Endothelial cell (in vitro differentiated cells): ENCODE measurements at places on chromosomes 4 and X.

DNA sequence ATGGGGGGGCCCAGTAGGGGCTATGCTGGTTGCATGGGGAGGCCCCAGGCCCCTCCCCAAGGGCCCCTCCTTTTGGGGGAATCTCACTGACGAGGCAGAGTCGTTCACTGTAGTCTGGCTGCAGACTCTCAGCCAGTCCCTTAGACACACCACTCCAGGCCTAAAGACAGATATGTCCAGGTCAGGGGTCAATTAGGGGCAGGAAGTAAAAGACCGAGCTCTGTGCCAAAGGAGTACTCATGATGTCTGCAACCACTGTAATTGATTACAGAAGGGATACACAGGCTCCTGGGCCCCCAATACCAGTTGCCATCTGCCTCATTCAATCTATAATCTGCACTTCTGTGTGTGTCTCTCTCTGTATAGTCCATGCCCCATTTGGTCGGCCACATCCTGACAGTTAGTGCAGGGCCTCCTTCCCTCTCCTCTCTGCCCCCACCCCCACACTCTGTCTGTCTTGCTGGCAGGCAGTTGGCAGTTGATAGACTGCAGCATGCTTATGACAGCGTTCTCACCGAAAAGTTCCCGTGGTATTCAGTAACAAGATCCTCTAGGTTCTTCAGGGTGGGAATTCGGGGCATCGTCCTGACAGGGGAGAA lies 1.3 kb upstream of the CXorf65 start:
- DNase-seq, result no peak

- DNase-seq, result no peak
Observed at GRCh38 chr4:100984901-100985300, 362.4 kb downstream of the PPP3CA start.

- no peak for DNase-seq
Observed at GRCh38 chr4:74033739-74034138, 4.8 kb downstream of the CXCL3 start.

GRCh38 chr4:2935762-2936743 lies 27.2 kb downstream of the NOP14 start:
- no peak for DNase-seq

DNA sequence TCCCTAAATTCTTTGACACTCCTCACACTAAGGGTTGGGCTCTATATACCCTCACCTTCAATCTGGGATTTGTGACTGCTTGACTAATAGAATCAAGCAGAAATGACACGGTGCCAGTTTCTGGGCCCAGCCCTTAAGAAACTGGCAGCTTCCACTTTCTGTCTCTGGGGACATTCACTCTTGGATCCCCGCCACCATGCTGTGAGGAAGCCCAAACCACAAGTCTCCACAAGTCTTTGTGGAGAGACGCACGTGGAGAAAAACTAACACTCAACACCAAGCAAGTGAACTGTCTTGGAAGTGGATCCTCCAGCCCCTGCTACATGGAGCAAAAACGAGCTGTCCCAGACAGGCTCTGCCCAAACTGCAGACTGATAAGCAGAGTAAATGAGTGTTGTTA lies 1.1 kb upstream of the EDNRA start:
- DNase-seq, result no peak

- no peak for DNase-seq
Observed at GRCh38 chrX:40736170-40736505, 796 bp upstream of the MED14 start.

- no peak for DNase-seq
Observed at GRCh38 chr4:128346054-128346716, 58.6 kb upstream of the PGRMC2 start.

- no peak for DNase-seq
Observed at GRCh38 chr4:168978001-168978700, 31.9 kb downstream of the CBR4 start.

DNA sequence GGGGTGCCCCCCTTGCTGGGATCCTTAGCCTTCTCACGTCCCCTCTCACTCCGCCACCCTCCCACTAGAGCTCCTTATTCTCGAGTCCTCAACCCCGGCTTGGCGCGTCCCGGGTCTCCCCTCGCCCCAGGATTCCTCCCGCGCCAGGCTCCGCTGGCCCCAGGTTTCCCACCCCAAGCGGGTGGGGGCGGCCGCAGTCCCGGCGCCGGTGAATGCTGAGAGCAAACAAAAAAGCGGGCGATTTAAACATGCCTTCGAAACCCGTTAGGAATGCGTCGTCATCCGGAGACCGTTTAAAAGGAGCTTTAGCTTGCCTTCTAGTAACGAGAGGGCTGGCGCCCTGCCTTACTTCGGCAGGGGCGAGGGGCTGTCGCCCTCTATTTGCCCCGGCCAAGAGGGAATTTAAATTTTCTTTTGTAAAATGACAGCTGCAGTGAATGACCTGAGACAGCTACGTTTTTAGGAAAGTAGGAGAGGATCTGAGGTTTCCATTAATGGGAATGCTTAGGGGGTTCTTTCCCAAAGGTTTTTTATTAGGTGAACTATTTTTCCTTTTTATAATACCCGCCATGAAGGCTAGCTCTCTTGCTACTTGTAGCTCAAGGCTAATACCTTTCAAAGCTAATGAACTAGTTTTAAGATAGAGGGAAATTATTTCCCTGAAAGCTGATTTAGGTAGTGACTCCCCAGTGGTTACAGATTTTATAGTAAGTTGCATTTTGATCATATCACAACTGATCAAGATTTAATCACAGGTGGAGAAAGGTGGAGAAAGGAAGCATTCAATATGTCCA lies 3.1 kb downstream of the JADE1 start:
- DNase-seq, result peak; percentile 59

DNA sequence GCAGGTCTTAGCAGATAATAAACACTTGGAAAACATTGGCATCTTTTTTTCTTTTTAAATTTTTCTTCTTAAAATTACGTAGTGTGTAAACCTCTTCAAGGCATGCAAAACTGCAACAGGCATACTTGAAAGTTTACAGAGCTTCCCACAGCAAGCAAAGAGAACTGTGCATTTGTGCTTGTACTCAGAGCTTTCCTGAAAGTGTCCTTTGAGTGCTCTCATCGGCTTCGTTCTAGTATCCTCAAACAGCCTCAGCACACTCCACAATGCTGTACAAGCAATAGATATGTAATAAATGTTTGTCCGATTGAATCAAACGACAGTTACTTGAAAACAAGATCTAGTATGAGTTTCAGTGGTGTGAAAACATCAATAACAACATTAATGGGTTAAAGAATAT lies 227.5 kb downstream of the PAPSS1 start:
- no peak for DNase-seq

DNA sequence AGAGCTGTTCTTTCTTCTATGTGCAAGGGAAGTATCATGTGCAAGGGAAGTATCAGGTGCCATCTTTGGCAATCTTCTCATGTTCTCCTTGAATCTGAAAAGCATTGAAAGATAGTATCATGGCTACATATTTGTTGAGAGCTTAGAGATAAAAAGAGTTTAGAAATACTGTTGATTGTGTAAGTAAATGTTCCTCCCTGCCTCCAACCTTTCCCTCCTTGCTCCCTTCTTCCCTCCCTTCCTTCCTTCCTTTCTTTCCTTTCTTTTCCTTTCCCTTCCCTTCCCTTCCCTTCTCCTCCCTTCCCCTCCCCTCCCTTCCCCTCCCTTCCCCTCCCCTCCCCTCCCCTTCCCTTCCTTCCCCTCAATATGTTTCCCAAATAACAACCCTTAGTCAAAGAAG lies 108.7 kb downstream of the GBA3 start:
- no peak for DNase-seq

DNA sequence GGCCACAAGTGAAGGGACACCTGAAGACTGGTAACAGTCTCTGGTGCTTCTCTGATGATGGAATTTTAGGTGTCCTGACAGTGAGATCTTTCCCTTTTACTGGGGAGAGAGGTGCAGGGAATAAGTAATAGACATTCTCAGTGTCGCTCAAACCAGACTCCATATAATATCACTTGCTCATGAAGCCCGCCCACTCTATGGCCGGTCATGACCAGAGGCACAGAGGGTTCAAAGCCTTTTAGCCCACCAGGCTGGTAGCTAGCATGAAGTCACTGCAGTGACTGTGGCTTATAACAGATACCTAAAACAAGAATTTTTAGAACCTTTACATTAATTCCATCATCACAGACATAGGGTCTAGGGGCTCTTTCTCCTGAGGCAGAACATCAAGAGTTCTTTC lies 2.9 kb downstream of the CD40LG start:
- no peak for DNase-seq

- no peak for DNase-seq
Observed at GRCh38 chr4:48139691-48140090, 5.6 kb upstream of the TXK start.

GRCh38 chrX:22320236-22320873 lies 47.6 kb downstream of the CBLL2 start:
- no peak for DNase-seq

- DNase-seq, result no peak
Observed at GRCh38 chr4:118099106-118099505, 64.8 kb downstream of the NDST3 start.

GRCh38 chr4:41394481-41394894 lies 137.8 kb downstream of the UCHL1 start:
- no peak for DNase-seq

DNA sequence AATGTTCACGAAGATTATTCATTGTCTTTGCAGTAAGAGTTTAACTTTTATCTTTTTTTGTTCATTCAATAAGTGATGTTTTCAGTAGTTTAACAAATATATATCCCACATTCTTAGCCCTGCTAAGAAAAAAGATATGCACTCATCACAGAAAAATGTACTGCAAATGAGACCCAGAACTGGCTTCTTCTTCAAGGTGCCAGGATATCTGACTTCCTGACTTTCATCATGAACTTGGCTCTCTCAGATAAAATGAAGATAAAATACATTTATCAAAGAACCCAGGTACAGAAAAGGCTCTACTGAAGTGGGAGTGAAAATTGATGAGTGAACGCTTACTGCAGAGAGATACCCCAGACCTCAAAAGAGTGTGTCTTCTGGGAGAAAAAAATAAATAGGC lies 177.8 kb upstream of the DKK2 start:
- no peak for DNase-seq
